NCI-H1694 treated with DMSO at 0.1 percent for 48 hours (cell line): ENCODE measurements at places on chromosomes 11 and 22.

DNA sequence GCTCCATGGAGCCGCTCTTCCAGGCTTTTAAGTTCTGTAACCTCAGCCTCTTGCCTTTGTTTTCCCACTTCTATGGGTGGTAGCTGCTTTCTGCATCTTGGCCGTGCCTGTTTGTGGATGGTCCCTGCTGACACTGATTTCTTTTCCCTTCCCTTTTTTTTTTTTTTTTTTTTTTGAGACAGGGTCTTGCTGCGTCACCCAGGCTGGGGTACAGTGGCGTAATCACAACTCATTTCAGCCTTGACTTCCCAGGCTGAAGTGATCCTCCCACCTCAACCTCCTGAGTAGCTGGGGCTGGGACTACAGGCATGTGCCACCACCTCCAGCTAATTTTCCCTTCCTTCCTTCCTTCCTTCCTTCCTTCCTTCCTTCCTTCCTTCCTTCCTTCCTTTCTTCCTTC lies 57.7 kb upstream of the EP300 start:
- no peak for DNase-seq

DNA sequence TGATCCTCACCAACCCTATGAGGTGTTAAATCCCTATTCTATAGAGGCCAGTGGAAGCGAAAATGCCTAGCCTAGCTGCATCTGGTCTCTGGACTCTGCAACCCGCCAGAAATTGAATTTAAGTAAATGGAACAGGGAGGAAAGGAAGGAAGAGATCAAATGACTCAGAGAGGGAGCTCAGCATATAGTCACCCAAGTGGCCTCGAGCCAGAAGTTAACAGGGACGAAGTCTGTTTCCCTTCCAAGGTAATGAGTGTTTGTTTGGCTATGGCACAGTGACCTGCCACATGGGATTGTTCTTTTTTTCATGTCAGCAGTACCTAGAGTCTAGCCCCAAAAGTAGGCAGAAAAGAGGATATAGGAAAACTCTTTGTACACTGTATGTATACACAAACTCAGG lies 66.3 kb downstream of the PAK1 start:
- no peak for DNase-seq

DNA sequence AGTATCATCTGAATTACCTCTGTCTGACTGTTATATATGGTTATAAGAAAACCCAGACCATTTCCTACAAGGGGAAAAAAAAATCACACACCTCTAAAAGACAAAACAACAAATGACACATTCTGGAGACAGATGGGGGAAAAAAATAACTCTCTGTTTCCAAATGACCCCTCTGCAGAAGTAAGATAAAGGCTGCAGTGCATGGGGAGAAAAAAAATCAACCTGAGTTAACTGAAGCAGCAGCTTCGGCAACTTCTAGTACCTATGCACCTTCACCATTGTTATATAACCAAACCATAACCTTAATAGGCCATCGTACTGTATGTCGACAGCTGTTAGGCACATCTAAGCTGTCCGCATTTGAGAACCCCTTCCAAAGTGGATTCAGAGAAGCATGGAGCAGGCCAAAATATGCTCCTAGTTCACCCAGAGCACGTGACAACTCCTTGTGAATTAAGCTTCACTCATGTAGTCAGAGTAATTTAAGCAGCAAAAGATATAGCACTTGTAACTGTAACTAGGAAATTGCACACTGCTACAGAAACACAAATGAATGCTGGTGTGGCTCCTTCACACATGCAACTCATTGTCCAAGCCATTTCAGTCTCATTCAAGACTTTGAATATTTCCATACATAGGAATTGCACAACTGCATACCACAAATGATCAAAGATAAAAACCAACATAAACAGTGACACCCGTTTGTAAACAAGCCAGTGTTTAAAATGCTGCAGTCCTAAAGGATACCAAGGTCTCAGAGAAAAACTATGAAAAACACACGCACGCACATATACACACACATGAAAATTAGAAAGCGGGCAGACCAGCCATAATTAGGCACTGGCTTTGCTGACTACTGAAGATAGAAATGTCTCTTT lies 2.7 kb downstream of the SIK3 start:
- no peak for DNase-seq

- no peak for DNase-seq
These were observed 978 bp downstream of the FLI1 start for GRCh38 chr11:128694618-128695481.

GRCh38 chr22:49948116-49948957 lies 12.2 kb upstream of the PIM3 start:
- no peak for DNase-seq
